ENCODE measurements at places on chromosomes 12 and 14. TPM values are rescaled to one million over a fixed set of nuclear protein-coding genes. Genes with fewer than 3 reads are reported as not detected.

ADAM20 gene
- total RNA-seq = 3.7 TPM

TAS2R19 gene
- total RNA-seq = 7.6 TPM

AGAP2 gene
- total RNA-seq = 55.6 TPM

HOXC9 gene
- total RNA-seq = not detected

UNC79 gene
- total RNA-seq = 41.3 TPM

Data from diencephalon (tissue), 1 donor.